HS-5 (cell line): ENCODE measurements at places on chromosomes 4 and X.

GRCh38 chr4:71232056-71232430 is 106.8 kb upstream of the SLC4A4 start:
- DNase-seq = no peak

DNA sequence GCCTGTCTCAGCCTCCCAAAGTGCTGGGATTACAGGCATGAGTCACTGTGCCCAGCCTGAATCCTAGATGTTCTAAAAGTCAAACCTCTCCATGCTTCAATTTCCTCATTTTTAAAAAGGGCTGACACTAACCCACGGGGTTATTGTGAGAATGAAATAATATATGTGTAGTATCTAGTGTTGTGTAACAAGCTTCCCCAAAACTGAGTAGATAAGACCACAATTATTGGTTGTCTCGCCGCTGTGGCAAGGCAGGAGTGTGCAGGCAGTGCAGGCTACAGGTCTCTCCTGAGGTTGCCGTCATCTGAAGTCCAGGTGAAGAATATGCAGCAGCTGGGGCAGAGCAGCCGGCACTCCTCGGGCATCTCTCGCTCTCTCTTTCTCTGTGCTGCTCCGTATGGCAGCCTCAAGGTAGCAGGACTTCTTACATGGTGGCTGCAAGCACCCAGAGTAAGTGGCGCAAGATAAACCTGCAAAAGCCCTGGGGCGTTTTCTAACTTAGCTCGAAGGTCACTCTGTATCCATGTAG is 30.9 kb downstream of the RAB33B start:
- no peak for DNase-seq

DNA sequence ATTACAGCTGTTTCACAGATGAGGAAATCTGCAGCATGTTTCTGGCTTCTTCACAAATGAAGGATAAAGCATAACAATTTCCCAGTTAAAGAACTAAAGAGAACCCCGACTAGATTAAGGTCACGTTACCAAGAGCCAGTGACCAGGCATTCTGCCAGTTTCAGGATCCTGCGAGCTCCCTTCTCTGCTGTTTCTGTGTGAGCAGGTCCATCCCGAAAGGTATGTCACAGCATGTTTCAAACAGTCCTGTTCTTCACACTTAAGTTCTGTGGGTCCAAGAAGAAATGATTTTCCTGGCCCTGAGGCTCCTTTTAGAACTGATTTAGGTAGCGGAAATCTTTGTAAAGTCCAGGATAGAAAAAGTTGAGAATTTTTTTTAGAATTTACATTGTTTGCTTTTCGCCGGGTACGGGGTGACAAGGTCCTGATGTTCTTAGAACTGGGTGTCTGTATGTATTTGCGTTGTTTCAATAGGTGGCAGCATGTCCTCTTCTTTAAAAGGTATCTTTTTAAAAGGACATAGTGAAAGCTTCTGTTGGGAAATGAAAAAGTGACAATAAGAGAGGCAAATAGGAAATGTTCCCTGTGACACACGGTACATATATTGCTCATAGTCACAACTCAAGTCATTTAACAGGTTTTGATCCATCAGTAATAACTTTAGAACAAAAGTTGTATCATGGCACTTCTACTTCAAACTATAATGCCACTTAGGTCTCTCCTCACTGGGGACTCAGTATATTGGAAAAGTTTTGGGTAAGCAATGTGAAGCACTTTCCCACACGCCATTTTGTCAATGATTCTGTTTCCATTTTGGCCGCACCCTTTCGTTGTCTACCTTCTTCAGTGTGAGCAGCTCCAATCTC is 18.4 kb downstream of the IL21 start:
- no peak for DNase-seq

DNA sequence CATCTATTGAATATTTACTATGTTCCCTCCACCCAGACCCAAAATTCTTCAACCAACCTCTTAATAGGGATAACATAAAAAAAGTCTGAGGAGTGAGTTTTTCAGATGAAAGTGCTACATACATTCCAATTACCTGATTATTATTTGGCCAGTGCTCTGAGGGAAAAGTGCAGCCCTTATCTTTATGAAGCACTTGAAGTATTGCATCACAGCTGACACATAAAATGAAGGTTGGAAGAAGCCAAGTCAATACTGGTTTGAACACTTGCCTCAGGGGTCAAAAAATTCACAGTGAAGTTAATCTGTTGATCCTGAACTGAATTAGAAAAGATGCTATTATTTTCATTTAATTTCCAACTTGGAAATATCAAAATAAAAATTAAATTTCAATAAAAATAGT is 498.9 kb downstream of the INPP4B start:
- peak; percentile 20 for DNase-seq

DNA sequence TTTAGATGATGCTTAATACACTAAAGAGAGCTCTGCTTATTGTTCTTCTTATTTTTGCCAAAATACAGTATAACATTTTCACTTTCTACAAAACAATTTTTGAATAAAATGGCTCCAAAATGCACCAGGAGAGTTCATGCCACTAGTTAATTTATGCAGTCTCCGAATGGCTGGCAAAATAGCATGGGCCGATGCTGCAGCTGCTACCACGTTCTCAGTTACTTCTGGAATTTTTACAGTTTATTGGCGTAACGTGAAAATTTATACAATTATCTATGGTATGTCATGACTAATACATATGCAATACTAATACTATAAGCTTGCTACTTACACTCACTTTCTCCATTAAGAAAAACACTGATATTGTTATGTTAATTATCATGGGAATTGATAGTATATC is 16.5 kb downstream of the KLHL13 start:
- DNase-seq = no peak

- no peak for DNase-seq
Measured at GRCh38 chr4:13705521-13706041, 78.1 kb upstream of the BOD1L1 start.

GRCh38 chrX:119954374-119954773 is 10.8 kb upstream of the NKAP start:
- DNase-seq = no peak

DNA sequence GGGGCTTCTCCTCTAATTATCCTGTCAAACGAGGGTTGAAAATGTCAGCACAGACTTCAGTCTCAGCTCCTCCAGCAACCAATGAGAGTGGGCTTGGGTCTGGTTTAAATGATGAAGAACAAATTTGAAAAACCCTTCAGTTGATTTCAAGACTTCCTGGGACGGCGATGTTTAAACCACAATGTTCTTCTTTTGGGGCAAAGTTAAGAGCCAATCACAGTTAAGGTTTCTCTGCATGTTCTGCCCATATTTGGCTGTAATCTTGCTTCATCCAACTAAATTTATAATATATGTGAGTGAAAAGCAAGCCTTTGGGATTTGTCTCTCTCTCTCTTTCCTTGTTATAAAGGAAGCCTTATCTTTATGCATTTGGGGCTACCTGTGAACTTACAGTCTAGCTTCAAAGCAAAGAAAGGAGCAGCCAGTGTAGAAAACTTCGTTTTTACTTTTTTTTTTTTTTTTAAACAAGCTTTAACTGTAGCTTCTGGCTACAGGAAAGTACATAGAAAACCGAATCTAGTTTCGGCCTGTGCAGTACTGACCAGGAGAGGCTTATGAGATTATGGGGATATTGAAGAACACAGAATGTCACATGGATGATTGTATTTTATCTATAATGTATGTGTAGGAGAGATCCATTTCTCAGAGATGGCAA is 46.8 kb upstream of the FAM9C start:
- no peak for DNase-seq

DNA sequence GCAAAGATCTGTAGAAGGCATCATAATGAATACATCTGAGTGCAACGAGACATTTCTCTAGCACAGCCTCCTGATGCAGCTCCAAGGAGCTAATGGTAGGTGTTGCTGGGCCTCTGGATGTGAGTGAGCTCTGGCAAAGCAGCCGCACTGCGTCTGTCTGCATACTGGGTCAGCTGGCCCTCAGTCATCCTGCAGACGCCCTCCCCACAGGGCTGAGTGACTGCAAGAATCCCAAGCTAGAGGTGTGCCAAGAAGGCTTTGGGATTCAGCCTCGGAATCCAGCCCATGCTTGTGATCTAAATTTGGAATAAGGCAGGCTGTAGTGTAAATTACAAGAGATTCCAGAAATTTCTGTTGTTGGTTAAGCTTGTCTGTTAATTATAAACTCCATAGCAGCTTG is 18.5 kb downstream of the HERC3 start:
- no peak for DNase-seq

GRCh38 chr4:152870606-152871005 is 65.5 kb upstream of the FHDC1 start:
- no peak for DNase-seq

DNA sequence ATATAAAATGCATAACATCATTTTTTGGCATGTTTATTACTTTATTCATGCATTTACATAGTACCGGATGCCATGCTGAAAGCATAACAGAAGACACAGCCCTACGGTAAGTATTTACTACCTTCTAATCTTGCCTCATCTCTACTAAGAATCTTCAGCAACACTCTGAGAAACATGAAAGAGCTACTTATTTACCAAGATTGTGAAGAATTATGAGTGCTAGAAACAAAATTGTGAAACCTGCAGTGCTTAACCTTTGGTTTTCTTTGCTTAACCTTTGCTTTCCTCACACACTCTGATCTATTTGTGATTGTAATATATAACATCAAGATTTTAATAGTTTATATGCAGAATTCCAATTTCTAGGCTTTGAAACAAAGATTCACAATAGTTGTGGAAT is 7.4 kb downstream of the ANTXR2 start:
- DNase-seq = no peak

GRCh38 chr4:145101091-145101490 is 3.0 kb downstream of the ABCE1 start:
- no peak for DNase-seq

DNA sequence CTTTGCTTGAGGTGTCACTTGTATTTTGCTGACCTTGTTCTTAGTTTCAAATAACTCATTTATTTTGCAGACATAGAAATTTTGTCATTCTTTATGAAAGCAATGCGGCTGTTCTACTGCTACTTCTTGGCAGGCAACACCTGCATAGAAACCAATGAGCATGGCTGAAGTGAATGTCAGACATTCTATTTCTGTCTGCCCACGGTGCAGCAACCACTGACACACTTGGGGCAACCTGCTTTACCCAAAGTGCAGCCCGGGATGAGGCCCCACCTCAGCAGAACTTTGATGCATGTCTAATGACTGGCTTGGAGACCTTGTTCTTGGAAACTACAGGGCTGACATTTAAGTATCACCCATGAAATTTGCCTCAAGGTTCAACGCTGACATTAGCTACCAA is 93.6 kb downstream of the RBM47 start:
- no peak for DNase-seq
